ENCODE measurements at places on chromosomes 5 and 9. TPM values are rescaled to one million over a fixed set of nuclear protein-coding genes. Genes with fewer than 3 reads are reported as not detected.

FAM120A gene
- 13.7 TPM for polyA plus RNA-seq

FPGS gene
- polyA plus RNA-seq, result 3.1 TPM

MAP1B gene
- 658 TPM for polyA plus RNA-seq

PRLR gene
- not detected for polyA plus RNA-seq

SLC6A7 gene
- polyA plus RNA-seq, result 0.65 TPM

ZNF658 gene
- 3.7 TPM for polyA plus RNA-seq

CCDC180 gene
- 2.2 TPM for polyA plus RNA-seq

HMMR gene
- not detected for polyA plus RNA-seq

MYOZ3 gene
- 0.99 TPM for polyA plus RNA-seq

GLRA1 gene
- polyA plus RNA-seq, result 0.35 TPM

DMRT3 gene
- not detected for polyA plus RNA-seq

SCGB3A2 gene
- polyA plus RNA-seq, result not detected

ANKRD20A1 gene
- polyA plus RNA-seq, result 19.0 TPM

All from Purkinje cell (primary cell).